NT2/D1 (cell line): ENCODE measurements at places on chromosomes 12 and 14.
A peak's percentile ranks its signal among the peaks of the same experiment; 100 is the strongest.

- DNase-seq = no peak
These were observed 5.0 kb downstream of the SLC39A5 start for GRCh38 chr12:56234746-56235436.

DNA sequence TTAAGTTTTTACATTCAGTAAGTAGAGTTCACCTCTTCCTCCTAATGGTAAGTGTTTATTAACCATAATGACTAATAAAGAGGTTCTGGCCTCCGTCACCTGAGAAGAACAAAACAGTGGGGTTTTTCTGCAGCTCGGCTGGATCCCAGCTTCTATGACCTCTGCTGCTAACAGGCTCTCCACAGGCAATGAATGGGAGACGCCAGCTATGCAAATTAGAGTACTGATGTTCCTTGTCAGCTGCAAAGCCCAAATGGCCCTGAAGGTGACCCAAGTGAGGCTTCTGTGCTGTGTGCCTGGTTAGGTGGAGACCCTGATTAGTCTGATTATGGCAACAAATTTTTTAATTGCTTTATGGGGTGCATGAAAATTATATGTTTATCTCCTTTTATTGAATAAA is 218.1 kb downstream of the APAF1 start:
- peak; percentile 72 for DNase-seq

DNA sequence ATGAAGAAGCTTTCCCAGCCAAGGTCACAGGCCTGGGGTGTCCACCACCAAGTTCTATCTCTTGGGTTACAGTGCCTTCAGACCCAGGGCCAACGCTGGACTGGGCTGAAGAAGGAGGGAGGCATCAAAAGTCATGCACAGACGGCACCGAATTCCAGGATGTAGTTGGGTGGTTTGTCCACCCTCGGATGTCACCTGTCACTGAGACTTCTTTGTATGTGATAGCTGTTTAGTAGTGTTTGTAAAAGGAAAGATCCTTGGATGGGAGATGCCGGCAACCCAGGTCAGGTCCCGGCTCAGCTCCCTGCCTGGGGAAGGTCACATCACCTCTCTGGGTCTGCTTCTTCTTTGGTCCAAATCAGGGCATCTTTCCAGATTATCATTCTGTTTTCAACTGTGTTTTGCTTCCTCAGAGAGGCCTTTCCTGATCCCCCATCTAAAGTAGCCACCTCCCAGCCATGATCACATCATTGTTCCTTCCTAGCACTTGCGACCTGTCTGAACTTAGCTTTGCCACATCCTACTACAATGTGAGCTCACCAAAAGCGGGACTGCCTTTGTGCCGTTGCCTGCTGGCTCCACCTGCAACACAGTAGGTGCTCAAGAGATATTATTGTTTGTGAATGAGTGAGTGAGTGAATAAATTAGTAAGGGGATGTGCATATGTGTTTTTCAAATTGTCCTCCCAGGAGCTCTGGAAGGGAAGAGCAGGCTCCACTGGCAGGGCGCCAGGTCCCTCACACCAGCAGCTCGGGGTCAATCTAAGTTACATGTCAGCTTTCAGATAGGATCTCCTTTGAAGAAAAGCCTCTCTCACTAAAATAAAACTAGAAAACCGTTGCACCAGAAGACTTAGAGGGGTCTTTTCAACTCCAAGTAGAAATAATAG is 2.1 kb downstream of the TSPAN11 start:
- no peak for DNase-seq

GRCh38 chr12:20696181-20696905 is 1.2 kb downstream of the SLCO1C1 start:
- no peak for DNase-seq

- peak; percentile 15 for DNase-seq
These were observed 781.4 kb upstream of the TMEM132C start for GRCh38 chr12:127485528-127485927.

GRCh38 chr12:19546611-19547162 is 107.4 kb downstream of the AEBP2 start:
- DNase-seq = no peak
